Sciatic nerve (tissue), 2 donors: ENCODE measurements at places on chromosomes 6 and 20. TPM values are rescaled to one million over a fixed set of nuclear protein-coding genes. Genes with fewer than 3 reads are reported as not detected.
A peak's percentile ranks its signal among the peaks of the same experiment; 100 is the strongest.

The UNC5CL gene
- total RNA-seq = 1.6 TPM

DNA sequence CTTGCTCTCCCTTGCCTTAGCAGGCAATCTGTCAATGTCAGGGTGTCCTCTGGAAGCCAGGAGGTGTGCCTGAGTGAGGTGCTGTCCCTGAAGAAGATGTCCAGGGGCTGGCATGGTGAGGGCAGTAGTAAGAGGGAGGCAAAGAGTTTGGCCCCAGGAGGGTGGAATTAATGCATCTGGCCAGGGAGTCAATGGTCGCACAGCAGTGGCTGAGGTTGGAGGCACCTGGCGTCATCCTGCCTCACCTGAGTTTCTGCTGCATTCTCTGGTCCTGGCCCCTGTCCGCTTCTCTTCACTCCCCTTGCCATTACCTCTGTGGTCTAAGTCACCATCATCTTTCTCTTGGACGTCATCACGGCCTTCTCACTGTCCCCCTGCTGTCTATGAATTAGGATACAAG, 206.6 kb downstream of the ZMYND8 start:
- no peak for DNase-seq

The POM121L2 gene
- total RNA-seq = not detected

DNA sequence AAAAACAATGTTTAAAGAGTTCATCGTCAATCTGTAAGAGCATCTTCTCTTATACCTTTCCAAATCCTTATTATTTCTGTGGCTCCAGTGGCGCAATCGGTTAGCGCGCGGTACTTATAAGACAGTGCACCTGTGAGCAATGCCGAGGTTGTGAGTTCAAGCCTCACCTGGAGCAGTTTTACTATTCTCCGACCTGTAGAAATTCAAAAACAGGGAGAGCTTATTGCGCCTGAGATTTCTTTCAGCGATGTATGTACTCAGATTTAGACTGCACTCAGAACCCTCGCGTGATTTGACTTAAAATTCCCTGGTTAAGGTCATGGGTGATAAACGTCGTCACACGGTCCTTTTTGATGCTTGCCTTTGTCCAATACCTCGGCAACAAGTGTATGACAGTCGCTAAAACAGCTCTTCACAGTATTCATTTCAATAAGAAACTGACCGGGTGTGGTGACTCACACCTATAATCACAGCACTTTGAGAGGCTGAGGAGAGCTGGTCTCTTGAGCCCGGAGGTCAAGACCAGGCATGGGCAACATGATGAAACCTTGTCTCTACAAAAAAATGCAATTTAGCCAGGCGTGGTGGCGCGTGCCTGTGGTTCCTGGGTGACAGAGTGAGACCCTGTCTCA, 11.9 kb downstream of the GPX5 start:
- no peak for DNase-seq

GRCh38 chr6:160279850-160280249, 21.2 kb upstream of the SLC22A2 start:
- no peak for DNase-seq

- DNase-seq = no peak
Observed at GRCh38 chr6:100138346-100139022, 144.5 kb upstream of the MCHR2 start.

- peak; percentile 71 for DNase-seq
Observed at GRCh38 chr20:51631011-51631950, 88.8 kb upstream of the NFATC2 start.

The ZC3H12D gene
- total RNA-seq = 1.6 TPM

GRCh38 chr6:14224359-14225103, 107.0 kb downstream of the CD83 start:
- DNase-seq = no peak

GRCh38 chr6:161379834-161380582, 106.1 kb upstream of the AGPAT4 start:
- DNase-seq = no peak

The TTK gene
- total RNA-seq = 0.80 TPM

DNA sequence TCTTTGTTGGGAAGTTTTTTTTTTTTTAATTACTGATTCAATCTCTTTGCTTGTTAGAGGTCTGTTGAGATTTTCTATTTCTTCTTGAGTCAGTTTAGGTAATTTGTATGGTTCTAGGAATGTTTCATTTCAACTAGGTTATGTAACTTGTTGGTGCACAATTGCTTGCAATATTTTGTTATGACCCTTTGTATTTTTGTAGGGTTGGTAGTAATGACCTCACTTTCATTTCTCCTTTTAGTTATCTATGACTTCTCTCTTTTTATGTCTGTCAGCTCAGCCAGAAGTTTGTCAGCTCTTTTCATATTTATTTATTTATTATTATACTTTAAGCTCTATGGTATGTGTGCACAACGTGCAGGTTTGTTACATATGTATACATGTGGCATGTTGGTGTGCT, 51.1 kb upstream of the SLC24A3 start:
- no peak for DNase-seq

DNA sequence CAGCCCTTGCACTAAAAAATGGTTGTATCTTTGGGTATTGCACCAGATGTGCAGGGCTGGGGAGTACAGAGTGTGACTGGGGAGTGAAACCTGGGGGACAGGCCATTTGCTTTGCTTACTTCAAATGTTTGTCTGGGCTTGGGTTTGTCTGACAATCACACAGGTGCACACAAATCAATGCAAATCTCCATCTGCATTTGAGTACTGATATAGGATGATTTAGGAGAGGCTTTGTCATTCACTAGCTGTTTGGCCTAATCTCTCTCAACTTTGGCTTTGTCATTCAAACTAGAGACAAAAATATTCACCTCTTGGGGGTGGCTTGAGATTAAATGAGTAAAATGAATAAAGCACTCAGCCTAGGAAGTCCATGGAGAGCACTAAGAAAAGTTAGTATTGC, 3.8 kb downstream of the GUCA1A start:
- DNase-seq = no peak

The COL12A1 gene
- total RNA-seq = 275 TPM

DNA sequence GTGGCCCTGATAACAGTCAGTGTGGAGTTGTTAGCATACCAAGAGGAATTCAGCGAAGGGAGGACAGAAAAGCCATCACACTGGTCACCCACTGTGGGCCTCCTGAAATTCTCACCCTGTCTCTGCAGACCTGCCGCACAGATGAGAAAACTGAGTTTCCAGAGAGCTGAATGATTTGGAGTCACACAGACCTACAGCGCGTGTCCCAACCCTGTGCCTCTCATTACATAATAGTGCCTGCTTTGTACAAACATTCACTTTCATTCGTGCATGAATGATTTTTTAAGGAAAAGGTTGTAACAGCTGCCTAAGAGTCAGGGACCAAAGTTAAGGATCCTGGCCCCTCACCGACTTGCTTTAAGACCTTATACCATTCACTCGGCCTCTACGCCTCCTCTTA, 62.7 kb downstream of the THBS2 start:
- no peak for DNase-seq

The NUDT3 gene
- 83.1 TPM for total RNA-seq

- no peak for DNase-seq
Observed at GRCh38 chr20:41006126-41006935, 22.3 kb upstream of the TOP1 start.

GRCh38 chr20:37941992-37942391, 39.1 kb downstream of the VSTM2L start:
- no peak for DNase-seq

The TMEM14A gene
- 29.6 TPM for total RNA-seq

DNA sequence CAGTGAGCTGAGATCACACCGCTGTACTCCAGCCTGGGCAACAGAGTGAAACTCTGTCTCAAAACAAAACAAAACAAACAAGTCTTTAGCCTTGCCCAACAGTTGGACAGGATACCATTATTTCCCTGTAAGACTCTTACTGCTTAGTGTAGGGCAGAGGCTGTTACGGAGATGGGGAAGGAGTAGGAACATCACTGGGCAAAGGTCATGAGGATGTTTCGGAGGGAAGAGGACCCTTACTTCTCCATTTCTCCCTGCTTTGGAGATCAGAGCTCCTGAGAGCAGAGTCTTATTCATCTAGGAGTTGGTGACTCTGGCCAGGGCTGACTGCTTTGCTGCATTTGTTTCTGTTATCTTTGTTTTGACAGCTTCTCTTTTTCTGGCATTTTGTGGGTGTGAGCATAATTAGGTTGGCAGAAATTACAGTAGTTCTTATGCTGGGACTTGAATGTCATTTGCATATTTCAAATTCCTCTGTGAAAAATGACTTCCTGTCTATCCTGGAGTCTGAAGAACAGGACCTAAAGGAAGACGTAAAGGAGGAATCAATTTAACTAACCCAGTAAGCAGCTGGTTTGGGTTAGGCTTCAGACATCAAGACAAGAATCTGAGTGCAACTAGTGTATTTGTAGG, 89.0 kb downstream of the CDS2 start:
- no peak for DNase-seq

The CST4 gene
- total RNA-seq = not detected

DNA sequence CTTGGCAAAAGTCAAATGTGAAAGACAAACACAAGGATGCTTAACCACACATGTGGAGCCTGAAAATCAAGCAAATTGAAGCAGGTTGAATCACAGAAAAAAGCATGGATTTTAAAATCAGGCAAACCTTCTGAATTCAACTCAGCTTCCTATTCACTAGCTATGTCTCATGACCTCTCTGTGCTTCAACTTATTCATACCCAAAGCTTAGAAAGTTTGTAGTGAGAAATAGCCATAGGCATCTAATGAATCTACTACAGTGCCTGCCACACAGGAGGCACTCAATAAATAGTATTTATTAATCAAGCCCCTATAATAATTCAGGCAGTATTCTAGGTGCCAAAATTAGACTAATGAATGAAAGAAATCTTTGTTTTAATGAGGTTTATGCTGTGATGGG, 112.2 kb upstream of the TNFAIP3 start:
- DNase-seq = no peak

DNA sequence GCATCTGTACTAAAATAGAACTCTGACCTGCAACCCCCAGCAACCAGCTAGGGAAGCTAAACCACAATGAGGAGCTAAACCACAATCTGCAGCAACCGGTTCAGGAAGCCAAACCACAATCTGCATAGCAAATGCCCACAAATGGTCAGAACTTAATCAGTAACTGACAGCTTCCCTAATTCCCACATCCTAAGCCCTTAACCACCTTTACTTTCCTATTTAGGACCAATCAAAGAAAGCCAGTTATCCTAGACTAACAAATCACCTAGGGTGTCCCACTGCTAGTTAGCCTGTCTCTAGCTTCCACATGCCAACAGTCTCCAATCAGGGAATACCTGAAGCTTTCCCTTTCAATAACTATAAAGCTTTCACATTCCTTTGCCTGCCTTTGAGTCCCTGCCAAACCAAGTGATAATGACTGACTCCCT, 424.6 kb upstream of the PTCHD4 start:
- no peak for DNase-seq

The COL9A1 gene
- 1.6 TPM for total RNA-seq

- no peak for DNase-seq
Observed at GRCh38 chr20:62980970-62981369, 25.8 kb downstream of the BHLHE23 start.

DNA sequence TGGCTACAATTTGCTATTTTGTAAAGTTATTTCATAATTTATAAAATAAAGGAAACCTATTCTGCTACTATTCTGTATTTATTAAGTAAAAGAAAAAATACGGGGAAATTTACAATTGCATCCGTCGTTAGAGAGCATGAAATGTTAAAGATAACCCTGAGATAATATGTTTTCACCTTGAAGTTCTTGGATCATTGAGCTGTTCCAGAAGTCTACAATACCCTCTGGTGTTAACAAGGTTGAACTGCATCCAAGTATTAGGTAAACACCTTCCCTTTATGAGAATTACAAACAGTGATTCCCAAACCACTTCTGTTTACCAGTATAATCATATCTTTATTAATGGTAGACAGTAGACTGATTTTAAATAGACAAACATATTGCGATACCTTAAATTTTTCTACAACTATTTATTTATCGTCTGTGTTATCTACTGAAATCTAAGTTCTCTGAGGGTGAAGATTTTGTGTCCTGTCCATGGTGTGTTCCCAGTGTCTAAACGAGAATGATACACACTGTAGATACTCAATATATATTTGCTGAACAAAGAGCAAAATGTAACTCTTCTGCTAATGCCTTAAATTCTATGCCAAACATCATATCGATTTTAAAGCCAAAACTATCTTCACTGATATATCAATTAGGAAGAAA, 28.2 kb downstream of the TBC1D32 start:
- no peak for DNase-seq

GRCh38 chr6:80503660-80504059, 397.2 kb downstream of the BCKDHB start:
- no peak for DNase-seq

DNA sequence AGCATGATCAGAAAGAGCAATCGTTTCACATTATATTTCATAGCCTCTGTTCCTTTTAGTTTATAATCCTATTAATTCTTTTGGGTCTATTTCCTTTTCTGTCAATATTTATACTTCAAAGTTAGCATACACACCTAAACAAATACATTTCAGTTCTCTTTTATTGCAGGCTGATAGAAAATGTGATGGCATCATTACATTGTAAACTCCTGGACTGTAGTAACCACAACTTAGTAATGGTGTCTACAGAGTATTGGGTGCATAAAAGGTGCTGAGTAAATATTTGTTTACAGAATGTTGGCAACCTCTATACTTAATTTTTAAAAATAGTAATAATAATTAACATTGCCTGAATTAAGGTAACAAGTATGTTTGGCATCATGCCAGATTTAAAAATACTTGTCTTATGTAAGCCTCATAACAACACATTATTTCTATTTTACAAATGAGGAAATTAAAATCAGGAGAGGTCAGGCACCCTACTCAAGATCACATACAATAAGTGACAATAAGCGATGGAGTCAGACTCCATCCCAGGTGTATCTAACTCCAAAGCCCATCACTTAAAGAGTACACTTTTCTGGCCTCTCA, 195.0 kb downstream of the UBE3D start:
- DNase-seq = no peak

DNA sequence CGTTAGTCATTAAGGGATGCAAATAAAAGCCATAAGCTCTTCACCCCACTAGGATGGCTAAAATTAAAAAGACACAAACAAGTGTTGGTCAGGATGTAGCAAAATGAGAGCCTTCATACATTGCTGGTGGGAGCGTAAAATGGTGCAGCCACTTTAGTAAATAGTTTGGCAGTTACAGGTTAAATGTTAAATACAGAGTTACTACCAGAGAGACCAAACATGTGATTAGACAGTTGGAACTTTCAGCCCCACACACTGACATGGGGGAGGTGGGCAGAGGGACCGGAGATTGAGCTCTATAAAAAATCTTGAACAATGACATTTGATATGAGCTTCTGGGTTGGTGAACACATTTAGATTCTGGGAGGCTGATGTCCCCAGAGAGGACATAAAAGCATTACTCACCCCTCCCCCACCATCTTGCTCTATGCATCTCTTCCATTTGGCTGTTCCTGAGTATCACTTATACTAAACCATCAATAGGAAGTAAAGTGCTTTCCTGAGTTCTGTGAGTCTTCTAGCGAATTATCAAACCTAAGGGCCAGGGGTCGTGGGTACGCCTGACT, 20.4 kb upstream of the ZNF318 start:
- DNase-seq = no peak

- no peak for DNase-seq
Observed at GRCh38 chr6:12097791-12098190, 85.7 kb downstream of the HIVEP1 start.

GRCh38 chr6:86959656-86960055, 22.3 kb downstream of the HTR1E start:
- no peak for DNase-seq
